Activated CD4-positive, CD25-positive, alpha-beta regulatory T cell (primary cell): ENCODE measurements at places on chromosomes 5 and 9.
A peak's percentile ranks its signal among the peaks of the same experiment; 100 is the strongest.

DNA sequence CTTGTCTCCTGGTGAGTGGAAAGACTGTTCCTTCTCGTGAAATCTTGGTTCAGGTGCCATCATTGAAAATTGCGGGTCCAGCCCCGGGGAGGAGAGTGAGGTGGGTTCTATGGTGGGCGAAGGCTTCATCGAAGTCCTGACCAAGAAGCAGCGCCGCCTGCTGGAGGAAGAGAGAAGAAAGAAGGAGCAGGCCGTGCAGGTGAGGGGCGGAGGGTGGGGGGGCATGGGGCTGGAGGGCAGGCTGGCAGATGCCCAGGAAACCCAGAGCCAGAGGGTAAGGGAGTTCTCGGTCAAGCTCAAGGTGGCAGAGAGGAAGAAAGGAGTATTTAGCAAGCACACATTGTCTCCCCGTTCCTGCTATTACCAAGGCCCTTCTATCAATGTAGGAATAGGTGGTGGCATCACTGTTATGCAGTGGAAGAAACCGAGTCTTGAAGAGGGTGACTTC is 24.3 kb upstream of the POMT1 start:
- peak; percentile 46 for DNase-seq

DNA sequence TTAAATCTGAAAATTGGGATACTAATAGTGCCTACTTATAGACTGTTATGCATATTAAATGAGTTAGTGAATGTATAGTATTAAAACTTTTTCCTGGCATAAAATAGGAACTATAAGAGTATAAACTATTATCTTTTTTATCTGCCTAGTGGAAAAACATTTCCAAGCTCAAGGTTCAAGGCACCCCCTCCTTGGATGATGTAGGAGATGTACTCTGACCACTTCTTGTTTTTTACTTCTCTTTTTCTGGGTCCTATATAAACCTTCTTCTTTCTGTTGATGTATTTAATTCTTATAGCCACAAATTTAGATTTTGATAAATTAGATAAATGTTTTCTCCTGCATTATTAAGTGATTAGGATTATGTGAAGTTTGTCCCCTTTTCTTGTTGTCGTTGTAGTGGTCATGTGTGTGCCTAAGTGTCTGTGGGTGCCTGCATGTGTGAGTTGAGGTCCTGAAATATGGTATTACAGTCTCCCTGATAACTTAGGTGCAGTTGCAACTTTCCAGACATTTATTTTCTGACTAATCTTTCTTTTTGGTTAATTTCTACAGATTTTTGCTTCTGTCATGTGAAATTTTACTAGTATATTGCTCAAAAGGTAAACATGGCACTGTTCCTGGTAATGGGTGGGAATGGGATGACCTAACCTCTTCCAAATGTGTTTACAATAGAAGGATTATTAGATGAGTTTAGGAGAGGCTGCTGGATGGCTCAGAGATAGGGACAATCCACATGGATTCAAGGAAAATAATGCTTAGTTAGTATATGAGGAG is 160.8 kb upstream of the CDKN2B start:
- no peak for DNase-seq

GRCh38 chr5:111930905-111931461 is 174.0 kb upstream of the NREP start:
- DNase-seq, result no peak

DNA sequence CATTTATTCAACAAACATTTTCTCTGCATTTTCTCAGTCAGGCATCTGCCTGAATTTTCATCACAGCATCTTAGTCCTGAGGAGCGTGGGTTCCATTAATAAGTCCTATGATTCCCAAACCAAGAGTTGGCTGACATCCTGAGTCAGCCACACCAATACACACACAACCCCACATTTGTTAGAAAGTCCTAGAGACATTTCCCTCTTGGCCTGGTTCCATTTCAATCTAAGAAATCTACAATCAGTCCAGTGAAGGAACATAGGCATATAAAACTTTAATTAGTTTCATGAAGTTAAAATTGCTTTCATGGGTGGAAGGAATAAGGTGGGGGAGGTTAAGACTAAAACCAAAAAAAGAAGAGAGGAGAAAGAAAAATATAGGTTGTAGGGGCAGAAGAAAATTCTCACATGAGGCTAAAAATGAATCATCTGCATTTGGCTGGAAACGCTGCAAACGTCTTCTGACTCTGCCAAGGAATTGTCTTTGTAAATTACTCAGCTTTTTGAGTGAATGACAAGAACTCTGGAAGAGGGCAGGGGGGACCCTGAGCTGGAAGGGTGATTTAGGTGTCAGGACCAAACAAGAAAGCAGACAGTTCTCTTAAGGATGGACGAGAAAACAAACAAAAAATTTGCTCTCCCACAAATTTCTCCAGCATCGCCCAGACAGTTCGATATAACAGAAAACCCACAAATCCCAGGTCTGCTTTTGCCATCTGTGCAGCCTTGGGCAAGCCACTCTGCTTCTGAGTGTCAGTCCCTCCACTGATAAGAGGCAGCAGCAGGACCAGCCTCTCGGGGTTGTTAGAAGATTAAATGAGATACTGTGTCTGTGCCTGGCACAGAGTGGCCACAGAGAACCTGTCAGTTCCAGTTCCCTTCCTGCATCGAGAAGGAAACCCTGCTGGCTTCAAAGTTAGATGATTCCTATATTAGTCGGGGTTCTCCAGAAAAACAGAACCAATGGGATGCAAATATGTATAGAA is 289.7 kb downstream of the CDK5RAP2 start:
- DNase-seq, result no peak

GRCh38 chr9:20621471-20622329 is 599 bp downstream of the MLLT3 start:
- peak; percentile 73 for DNase-seq

DNA sequence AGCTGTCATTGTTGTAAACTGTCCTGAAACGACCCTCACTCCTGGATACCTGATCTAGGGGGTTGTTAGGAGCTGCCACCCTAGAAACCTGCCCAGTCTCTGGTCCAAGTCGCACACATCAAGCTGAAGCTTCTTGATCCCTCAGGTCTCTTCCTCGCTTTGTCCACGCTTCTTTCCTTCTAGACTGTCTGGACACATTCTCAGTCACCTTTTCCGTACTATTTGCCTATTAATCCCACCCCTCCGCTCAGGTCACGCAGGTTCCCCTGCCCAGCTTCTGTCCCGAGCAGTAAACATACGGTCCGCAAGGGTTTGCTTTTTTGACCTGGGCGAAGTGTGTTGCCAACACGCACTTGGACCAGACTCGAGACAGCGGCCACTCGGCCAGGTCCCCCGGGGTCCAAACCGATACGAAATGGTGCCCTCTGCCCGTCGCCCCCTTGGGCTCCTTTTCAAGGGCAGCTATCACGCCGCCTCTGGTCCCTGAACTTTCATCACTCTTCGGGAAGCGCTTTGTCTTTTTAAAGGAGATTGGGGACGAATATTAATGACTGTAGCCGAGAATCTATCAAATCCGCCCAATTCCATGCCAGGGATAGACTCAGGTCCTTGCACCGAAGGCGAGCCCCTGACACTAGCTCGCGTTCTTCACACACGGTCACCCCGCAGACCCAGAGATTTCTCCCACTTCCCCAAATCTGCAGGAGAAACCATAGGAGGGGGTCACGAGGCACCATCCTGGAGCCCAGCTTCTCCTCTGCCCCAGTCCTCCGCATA is 814 bp downstream of the PLCXD3 start:
- DNase-seq, result no peak

- no peak for DNase-seq
Measured at GRCh38 chr5:117614408-117614807, 1039.8 kb upstream of the SEMA6A start.

- DNase-seq, result no peak
Measured at GRCh38 chr9:112864403-112864802, 26.3 kb downstream of the SLC46A2 start.

- DNase-seq, result no peak
Measured at GRCh38 chr9:7176561-7176960, 418.8 kb downstream of the KDM4C start.

- DNase-seq, result no peak
Measured at GRCh38 chr5:124398460-124398859, 348.0 kb downstream of the ZNF608 start.

- DNase-seq, result peak; percentile 16
Measured at GRCh38 chr9:99824378-99825171, 2.9 kb downstream of the NR4A3 start.

DNA sequence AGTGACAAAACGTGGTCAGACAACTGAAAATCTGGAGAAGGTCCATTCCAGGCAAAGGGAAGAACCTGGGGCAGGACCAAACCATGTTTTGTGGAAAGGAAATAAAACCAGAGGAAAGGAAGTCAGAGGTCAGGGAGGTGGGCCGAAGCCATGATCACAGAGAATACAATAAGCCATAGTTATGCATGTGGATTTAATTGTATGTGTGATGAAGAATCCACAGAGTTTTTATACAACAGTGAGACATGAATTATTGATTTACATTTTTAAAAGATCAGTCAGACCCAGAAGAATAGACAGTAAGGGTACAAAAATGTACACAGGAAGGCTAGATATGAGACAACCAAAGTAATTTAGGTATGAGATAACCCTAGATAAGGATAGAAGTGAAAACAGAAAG is 20.8 kb downstream of the TTC33 start:
- DNase-seq, result no peak

DNA sequence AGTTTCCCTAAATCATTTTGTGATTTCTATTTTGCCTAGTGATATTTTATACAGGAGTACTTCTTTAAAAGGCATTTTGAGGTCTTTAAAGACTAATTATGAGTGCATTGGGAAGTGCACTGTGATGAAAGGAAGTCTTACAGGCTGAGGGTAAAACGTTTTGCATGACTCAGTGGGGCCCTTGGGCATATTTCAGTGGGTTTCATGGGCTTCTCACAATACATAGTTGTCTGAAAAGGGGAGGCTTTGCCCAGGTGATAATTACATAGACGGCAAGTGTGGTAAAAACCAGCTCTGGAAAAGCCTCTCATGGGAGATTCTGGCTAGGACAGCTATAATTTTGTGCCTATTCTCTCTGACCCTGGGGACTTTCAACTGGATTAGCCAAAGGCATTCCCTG is 387.2 kb downstream of the ARHGEF28 start:
- DNase-seq, result no peak

GRCh38 chr9:129826344-129826743 is 2.4 kb upstream of the TOR1A start:
- no peak for DNase-seq

GRCh38 chr9:131278702-131279111 is 2.4 kb upstream of the FAM78A start:
- DNase-seq, result no peak

GRCh38 chr5:26487553-26487952 is 550.8 kb downstream of the CDH9 start:
- no peak for DNase-seq

GRCh38 chr5:74919487-74919886 is 53.3 kb upstream of the FAM169A start:
- no peak for DNase-seq

GRCh38 chr9:107945493-107945892 is 455.9 kb upstream of the KLF4 start:
- no peak for DNase-seq

DNA sequence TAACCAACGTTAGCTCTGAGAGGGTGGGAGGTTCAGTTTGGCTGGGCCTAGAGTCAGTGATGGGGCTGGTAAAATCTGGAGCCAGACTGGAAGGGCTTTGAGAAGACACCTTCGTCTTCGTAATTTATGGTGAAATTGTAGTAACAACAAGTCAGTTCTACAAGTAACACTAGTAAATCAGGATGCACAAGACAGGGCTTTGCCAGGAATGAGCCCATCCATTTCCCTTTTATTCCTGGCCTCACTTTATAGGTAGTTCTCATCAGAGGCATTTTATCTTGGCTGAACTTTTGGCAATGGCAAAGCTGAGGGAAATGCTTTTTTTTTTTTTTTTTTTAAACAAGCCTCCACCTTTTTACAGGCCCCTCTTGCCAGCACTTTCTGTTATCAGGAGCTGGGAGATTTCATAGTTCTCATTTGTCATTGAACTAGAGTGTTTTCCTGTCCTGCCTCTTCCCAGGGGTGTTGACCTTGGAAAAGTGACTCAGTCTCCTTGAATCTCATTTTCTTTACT is 110.5 kb upstream of the KLF4 start:
- no peak for DNase-seq

GRCh38 chr9:120934281-120934680 is 7.7 kb upstream of the TRAF1 start:
- DNase-seq, result no peak

DNA sequence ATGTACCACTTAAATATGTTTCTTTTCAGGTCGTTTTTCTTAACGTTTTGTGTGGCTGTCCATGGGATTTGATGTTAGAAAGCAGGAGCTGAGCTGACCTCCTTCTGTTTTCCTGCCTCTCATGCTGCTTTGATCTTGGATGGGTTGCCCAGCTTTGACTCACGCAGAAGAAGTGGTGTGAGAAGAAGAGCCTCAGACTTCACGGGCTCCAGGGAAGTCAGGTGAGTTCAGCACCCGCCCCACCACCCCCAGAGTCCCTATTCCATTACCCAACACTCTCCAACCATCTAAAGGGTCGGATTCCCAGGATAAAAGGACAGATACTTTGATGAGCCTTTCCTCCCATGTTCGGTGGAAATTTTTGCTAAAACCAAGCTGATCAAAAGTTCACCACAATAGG is 373.4 kb downstream of the IRX2 start:
- DNase-seq, result no peak

DNA sequence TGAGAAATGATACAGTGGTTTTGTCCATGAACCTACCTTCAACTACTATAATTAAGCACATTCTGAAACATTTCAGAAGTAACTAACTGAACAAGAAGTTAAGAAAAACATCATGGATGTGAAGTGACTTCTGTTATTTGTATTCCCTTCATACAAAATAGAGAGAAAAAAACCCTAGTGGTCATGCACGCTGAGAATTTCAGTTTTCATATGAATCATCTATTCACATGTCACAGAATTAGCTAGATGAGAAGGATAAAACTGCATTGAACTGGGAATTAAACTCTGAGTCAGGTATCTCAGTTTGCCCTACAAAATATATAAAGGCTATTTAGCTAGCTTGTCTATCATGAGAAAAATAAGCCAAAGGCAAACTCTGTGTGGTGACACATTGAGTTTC is 451.8 kb upstream of the FTMT start:
- no peak for DNase-seq

- no peak for DNase-seq
Measured at GRCh38 chr5:164203581-164204225, 698.3 kb downstream of the MAT2B start.

DNA sequence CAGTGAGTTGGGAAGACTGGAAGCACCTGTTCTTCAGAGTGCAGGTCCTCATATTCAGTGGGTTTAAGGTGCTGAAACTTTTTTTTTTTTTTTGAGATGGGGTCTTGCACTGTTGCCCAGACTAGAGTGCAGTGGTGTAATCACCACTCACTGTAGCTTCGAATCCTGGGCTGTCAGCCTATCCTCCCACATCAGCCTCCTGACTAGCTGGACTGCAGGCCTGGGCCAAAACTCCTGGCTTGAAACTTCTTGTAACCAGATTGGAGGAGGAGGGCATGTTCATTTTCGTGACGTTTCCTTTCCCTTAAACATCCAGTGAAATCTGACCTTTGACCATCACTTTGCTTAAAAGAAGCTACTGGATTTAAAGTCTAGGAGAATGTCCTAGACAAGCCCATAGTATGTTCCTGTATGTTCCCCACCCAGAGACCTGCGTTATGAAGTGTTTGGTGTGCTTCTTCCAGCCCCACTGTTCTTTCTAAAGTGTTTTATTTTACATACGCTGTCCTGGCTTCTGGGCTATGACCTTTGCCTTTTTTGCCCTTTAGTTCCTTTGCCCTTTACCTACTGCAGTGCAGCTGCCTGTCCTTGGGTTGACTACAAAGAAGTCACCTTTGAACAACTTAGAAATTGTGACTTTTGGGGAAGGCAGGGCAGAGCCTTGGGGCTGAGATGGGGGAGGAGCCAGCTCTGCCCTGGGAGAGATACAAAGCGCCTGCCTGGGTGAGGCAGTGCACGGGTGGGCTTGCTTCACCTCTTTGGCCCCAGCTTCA is 18.4 kb downstream of the TENT4A start:
- no peak for DNase-seq

GRCh38 chr5:107218457-107219193 is 452.1 kb downstream of the EFNA5 start:
- DNase-seq, result no peak
